ENCODE measurements at places on chromosomes 3 and 15.

DNA sequence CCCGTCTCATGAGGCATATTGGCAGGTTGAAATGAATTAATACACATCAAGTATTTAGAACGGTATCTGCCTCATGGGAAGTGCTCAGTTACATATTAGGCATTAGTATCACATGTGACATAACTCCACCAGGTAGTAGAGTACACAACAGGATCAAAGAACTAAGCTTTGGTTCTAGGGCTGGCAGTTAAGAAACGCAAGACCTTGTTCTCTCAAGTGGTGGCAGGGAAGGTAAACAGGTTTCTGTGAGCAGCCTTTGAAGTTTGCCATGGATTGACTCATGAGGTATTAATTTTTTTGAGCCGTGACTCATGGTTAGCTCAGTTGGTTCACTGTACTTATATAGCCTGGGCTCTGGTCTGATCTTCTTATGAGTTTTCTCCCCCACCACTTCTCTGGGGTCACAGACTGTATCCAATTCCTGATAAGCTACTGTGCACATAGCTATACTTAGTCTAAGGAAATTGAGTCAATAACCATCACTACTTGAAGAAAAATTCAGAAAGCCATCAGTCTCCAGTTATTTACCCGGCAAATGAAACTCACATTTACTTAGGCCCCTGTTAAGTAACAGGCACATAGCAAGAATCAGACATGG lies 155.6 kb upstream of the STT3B start:
- DNase-seq: no peak

- DNase-seq: peak; percentile 21
Measured at GRCh38 chr3:12891985-12892839, 50.8 kb upstream of the RPL32 start.

DNA sequence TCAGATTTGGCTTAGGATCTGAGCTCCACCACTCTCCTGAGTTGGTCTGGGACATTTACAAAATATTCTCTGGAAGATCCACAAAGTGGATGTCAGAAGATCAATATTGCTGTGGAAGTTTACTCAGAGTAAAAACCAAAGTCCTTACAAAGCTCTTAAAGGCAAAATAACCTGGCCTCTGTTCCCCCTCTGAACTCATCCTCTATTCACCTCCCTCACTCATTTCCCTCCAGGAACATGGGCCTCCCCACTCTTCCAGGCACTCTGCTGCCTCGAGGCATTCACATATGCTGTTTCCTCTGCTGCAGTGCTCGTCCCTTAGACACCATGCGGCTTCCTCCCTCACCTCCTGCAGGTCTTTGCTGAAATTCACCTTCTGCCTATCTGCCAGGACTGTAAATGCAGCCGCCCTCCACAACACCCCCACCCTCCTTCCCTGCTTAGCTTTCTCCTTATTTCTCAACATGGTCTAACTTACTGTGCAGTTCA lies 19.1 kb upstream of the CCDC174 start:
- no peak for DNase-seq

- DNase-seq: peak; percentile 21
Measured at GRCh38 chr3:25663347-25663868, 1.3 kb downstream of the TOP2B start.

- no peak for DNase-seq
Measured at GRCh38 chr3:53287131-53287629, 31.4 kb upstream of the TKT start.

DNA sequence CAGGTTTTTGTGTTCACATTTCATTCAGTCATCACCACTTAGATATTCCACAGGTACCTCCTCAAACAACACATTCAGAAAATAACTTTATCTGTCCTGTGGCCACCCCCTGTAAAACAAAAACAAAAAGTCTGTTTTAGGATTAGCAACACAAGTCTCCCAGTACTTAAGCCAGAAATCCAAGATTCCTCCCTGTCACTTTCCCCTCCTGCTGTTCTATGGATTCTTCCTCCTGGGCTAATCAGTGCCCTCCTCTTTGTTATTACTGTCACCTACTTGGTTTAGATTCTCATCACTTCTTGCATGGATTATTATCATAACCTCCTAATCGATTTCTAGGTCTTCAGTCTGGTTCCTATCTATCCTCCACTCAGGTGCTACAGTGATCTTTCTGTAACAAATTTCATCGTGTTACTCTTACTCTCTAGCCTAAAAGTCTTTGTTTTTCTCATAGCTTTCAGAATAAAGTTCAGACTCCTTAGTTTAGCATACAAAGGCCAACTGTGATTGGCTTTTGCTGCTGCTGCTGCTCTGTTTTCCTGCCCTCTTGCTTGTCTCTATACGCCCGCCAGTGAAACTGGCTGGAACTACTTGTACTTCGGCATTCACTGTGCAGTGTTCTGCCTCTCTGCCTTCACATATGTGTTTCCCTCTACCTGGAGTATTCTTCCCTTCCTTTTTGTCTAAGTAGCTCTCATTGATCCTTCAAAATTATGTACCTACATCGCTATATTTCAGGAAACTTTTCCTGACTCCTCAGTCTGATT lies 32.2 kb downstream of the PPP2R3A start:
- no peak for DNase-seq

DNA sequence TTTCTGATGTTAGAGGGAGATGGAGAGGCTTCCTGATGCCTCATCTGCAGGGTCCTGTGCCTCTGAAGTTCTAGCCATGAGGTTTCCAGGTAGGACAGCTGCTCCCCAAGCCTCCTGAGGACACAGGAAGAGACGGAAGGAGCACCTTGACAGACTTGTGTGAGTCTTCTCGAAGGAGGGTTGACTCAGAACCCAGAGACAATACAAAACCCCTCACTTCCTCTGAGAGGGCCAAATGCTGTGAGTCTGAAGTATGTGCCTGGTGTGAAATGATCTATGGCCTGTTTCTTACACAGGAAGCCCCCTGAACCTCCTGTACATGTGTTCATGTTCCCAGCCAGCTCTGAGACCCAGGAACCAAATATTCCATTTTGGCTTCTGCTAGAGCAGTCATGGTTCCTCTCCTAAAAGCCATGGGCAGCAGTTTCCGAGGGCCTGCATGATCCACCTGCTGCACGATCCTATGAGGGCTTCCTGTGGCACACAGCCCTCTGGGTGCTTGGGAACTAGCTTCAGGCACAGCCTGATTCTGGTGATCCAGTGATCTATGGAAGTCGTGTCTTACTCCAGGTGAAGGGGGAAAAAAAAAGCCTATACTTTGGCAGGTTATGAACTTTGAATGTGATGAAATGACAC lies 62.2 kb downstream of the AAGAB start:
- no peak for DNase-seq

GRCh38 chr3:16890597-16891333 lies 6.0 kb downstream of the PLCL2 start:
- DNase-seq: no peak

DNA sequence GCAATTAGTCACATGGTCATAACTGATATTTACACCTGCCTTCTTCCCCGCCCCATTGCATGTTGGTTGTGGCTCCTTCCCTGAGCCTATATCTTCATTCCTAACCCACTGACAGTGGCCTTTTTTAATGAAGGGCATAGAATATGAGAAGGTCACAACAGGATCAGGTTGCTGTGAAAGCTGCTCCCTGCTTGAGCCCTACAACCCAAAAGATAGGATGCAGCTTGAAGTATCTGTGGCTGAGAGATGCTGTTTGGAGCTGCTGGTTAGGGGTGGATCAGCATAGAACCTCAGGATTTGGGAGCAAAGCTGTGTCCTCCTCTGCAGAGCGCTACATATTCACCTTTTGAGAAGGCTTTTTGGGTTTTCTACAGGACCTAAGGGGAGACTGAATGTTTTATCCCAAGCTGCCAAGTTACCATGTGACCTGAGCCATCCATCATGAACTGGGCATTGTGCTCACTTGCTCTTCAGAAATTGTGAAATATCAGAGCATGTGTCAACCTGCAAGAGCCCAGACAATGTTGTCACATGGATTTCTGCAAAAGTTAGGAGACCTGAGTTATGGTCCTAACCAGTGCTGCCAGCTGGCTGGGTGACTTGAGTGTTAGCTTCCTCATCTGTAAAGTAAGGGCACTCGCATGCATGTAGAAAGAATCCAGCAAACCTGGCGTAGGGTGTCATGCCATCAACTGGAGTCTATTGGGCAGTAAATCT lies 49.8 kb upstream of the ARL8B start:
- DNase-seq: no peak

DNA sequence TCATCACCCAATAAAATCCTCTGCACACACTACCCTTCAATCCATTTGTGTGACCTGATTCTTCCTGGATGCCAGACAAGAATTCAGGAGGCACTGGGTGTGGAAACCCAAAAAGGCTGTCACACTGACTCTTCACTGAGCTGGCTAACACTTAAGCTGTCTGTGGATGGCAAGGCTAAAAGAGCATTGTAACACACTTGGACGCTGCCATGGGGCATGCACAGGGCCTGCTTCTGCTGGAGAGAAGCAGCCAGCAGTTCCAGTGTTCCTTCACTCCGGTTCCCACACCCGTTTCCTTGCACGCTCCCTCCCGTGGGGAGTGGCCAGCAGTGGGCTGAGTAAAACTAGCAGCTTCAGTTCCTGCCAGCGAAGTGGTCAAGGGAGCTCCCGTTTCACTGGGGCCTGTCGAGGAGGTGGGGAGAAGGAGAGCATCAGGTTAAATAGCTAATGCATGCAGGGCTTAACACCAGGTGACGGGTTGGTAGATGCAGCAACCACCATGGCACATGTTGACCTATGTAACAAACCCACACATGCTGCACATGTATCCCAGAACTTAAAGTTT lies 737.1 kb downstream of the FHIT start:
- DNase-seq: no peak

- no peak for DNase-seq
Measured at GRCh38 chr3:56173601-56174000, 294.7 kb downstream of the ERC2 start.

DNA sequence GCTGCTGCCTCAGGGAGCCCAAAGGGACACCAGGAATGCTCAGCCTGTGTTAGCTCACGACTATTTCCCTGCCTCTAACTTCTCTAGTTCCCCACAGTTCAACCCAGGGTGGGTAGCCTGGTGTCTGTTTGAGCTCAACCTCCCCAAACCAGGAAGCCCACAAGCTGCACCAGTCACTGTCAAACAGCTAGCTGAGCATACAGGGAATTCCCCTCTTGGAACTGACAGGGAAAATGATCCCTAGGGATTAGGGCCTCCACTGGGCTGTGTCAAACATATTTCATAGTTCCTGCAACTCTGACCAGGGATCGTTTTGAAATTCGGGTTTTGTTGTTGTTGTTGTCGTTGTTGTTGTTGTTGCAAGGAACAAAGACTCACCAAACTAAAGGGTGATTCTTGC lies 147.1 kb upstream of the ICE2 start:
- DNase-seq: no peak

- DNase-seq: no peak
Measured at GRCh38 chr3:105984837-105985236, 116.0 kb upstream of the CBLB start.

GRCh38 chr3:193771653-193772421 lies 178.8 kb downstream of the OPA1 start:
- no peak for DNase-seq

DNA sequence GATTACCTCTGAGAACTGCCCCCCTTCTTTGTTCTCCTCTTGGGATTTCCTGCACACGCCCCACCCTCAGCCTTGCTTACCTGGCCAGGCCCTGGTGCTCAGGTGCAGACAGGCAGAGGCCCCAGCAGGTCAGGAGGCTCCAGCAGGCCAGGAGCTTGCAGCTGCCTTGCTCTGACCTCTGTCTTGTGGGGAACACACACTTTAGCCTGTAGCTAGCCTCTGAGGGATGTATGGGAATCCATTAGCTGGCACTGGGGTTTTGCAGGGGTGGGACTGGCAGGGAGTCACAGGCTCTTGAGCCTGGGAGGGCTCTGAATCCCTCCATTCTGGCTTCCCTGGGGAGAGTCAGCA lies 2.7 kb downstream of the SMAD6 start:
- no peak for DNase-seq

DNA sequence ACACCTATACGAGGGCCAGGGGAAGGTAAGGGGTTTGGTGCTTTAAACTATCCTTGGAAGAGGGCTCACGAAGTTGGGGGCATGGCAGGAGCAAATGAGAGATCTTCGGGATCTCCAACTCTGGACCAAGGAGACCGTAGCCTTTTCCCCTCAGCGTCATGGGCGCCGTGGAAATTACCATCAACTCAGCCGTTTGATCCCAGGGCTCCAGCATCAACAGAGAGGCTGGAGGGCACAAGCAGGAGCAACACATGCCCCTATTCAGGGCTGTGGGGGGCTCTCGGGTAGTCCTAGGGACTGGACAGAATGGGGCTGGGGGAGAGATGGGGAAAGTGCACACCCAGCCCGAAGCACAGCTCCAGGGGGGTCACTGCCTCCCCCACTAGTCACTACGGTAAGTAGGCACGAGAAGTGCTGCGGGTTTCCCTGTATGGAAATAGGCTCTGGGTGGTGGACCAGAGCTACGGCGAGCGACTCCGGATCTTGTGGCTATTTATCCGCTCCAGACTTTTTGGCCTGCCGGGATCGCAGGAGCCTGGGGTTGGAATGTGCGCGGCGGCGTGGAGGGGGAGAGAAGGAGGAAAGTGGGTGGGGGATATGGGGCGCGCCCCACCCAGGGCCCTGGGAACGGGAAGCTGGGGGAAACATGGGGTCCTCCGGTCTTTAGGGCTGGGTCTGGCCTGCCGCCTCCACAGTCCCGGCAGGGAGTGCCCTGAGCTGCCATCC lies 539 bp upstream of the LAMB2 start:
- peak; percentile 59 for DNase-seq

DNA sequence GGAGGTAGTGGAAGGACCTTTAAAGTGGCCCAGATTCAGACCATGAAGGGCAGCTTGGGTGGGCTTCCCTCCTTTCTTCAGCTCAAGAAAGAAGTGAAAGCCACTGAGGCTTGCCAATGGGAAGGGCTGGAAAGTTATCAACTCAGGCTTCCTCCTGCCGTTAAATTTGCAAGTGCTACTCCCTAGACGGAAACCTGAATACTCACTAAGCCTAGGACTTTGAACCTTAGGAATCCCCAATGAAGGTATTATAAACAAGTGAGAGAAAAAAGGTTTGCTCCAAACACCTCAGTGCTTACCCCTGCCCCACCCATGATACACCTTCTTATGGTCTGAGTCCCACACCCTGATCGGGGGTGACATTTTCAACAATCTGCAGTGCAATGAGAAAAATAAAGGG lies 396.4 kb downstream of the SHQ1 start:
- DNase-seq: no peak

GRCh38 chr3:171494457-171495109 lies 34.4 kb upstream of the TNIK start:
- no peak for DNase-seq

Data from NCI-H1105 (cell line).